Lung microvascular endothelial cell (primary cell): ENCODE measurements at places on chromosomes 1 and 21. TPM values are rescaled to one million over a fixed set of nuclear protein-coding genes. Genes with fewer than 3 reads are reported as not detected.

DNA sequence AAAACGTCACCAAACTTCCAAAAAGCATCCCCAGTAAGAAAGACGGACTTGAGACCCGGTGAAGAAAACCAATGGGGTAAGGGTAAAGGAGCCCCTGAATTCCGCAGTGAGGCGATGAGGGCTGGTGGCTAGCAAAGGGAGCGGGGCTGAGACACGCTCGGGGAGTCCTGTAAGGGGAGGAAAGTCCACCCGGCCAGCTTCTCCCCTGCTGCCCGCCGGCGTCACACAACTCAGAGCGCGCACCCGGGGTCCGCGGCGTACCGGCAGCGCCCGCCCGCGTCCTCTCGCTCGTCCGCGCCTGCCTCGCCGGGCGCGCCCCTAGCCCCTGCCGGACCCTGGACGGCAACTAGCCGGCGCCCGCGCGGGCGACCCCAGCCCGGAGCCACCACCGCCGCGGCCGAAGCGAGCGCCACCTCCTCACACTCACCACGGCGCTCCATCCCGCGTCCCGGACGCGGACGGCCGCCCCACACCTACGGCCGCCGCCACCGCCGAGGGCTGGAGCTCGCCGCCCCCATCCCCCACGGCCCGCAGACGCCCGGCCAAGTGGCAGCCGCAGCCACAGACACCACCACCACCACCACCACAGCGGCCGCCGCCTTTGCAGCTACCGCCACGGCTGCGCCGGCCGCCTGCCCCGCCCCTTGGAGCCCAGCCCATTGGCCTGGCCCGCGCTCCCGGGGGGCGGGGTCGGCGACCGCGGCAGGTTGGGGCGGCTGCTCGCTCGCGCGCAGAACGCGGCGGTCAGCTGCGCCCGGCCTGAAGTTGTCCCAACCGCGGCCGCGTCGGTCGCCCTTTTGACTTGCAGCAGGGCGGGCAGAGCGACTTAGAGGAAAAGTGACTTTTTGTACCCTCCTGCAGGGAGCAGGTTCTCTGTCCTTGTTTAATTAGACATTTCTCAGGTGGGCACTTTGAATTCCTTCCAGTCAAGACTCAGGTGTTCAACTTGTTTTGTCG is 10.0 kb upstream of the ARHGAP29 start:
- peak; percentile 90 for DNase-seq

DNA sequence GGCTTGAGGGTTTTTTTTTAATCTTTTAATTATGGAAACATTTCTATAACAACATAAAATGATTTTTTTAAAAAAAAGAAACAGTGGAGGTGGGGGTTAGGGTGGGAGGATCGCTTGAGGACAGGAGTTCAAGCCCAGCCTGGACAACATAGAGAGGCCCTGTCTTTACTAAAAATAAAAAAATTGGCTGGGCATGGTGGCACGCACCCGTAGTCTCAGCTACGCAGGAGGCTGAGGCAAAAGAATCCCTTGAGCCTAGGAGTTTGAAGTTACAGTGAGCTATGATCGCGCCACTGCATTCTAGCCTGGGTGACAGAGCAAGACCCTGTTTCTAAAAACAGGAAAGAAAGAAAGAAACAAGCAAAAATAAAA is 32.2 kb upstream of the RNF11 start:
- no peak for DNase-seq

DNA sequence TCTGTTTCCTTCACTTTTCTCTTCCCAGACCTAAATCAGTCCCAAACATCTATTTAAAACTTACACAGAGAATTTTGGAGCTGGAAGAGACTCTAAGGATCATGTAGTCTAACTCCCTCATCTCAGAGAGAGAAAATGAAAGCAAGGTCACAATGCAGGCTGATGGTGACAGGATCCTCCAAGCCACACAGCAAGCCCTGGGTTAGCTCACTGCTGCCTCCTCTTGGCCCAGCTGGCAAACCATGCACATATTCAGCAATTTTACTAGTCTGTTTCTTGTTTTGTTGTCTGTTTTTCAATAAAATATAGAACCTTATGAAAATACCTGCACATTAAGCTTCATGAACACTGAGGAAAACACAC is 27.7 kb upstream of the LY9 start:
- DNase-seq = peak; percentile 41

GRCh38 chr1:164623805-164624204 is 64.8 kb downstream of the PBX1 start:
- DNase-seq = no peak

DNA sequence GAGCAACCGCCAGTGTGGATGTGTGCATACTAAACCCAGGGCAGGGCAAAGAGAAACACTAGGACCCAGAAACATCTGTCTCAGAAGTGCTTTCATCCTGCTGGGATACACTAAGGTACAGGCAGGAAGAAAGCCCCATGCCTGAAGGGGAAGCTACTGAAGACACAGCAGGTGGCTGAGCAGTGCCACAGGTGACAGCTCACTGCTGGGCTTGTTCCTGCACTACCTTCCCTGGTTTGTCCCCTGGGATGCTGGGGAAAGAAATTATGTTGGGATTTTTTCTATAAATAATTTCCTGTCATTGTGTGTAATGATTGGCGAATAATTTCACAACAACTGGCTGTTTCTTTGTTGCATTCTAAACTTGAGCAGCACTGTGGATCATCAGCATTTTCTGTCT is 245.3 kb upstream of the RAB4A start:
- DNase-seq = no peak

- no peak for DNase-seq
Observed at GRCh38 chr1:3527774-3528173, 73.3 kb downstream of the ARHGEF16 start.

GRCh38 chr1:161305867-161306519 is 3.8 kb downstream of the MPZ start:
- peak; percentile 74 for DNase-seq

- DNase-seq = no peak
Observed at GRCh38 chr1:10530756-10531495, 56.2 kb downstream of the PEX14 start.

DNA sequence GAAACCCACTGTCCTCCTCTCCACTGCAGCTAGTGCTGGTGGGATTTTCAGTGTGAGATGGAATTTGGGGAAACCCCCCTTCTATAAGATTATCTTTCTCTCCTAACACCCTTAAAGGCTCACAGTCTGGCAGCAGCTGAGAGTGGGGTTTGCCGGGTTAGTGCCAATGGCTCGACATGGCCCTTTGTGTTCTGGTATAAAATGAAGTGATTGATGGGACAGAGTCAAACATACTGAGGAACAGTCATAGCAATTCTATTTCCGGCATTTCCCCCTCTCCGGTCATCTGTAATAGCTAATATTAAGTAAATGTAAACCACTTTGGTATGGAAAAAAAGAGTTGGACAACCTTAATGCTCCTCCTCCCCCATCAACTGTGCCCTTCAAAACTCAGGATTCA is 37.6 kb downstream of the TFF3 start:
- DNase-seq = peak; percentile 67

DNA sequence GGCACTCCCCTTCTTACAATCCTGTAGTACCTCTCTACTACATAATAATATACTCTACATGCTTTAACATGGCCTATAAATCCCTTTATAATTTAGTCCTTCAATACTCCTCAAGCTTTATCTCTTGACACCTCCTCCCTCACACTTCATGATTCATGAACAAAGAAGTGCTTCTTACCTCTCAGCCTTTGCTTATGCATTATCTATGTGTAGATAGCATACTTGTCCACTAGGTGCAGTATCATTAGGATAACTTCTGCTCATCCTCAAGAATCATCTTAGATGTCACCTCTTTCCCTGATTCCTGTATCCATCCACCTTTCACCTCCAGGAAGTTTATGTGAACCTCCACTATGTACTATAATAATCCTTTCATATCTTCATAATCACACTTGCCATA is 74.4 kb downstream of the COL24A1 start:
- DNase-seq = no peak

- no peak for DNase-seq
Observed at GRCh38 chr1:204520834-204521709, 4.9 kb downstream of the MDM4 start.

GRCh38 chr1:92481971-92482664 is 4.6 kb downstream of the GFI1 start:
- peak; percentile 38 for DNase-seq

- DNase-seq = peak; percentile 32
Observed at GRCh38 chr1:23742670-23743286, 493 bp upstream of the ELOA start.

- no peak for DNase-seq
Observed at GRCh38 chr1:63682936-63683335, 89.7 kb downstream of the PGM1 start.

DNA sequence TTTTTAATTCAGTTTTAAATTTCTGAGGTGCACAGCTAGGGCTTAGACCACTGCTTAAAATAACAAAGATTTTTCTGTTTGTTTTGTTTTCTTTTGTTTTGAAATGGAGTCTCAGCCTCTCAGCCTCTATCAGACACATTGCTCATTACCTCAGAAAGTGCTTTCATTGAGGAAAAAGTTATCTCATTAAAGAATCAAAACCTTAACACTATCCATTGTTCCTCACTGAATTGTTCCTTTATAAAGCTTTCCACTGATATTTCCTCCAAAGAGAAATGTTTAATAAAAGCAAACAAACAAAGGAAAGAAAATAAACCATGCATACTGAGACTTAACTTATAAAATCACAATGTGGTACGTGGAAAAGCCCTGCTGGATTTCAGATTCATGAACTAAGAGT is 63.8 kb downstream of the SIPA1L2 start:
- DNase-seq = no peak

GRCh38 chr1:235646463-235646862 is 3.1 kb downstream of the GNG4 start:
- DNase-seq = no peak

DNA sequence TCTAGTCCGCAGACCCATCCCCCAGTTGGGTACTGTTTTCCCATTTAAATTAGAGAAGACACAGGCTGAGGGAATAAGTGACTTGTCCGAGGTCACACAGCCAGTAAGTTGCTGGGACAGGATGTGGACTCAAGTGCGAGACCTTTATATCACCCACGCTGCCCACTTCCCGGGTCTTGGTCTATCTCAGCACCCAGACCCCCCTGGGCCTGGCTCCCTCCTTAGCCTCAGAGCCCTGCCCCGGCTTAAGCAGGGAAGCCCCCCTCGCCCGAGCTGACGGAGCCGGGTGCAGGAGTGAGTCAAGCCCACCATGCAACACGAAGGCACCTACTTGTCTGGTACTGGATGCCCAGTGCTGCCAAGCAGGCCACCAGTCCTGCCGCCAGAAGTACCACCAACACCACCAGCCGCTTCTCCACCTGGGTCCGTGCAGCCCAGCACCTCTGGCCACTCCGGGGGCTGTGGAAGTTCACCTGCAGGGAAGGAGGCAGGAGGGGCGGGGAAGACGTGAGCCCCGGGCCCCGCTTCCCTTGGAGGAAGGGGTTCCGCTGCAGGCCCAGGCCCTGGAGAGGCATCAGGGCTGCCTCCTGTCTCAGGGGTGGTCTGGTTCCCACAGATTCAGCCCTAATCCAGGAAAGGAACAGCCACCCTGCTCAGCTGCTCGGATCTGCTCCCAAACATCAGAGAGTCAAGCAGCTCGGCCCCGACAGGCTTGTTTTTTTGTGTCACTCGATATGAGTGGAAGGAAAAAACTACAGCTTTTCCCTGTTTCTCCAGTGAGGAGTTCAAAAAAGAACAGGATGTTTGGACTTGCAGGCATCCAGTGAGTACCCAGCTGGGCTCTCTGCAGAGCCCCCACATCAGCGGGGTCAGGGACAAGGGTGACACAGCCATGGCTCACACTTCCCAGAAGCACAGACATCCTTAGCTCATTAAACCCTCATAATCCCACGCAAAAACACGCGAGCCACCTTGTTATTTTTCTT is 11.1 kb downstream of the ECE1 start:
- DNase-seq = peak; percentile 84

DNA sequence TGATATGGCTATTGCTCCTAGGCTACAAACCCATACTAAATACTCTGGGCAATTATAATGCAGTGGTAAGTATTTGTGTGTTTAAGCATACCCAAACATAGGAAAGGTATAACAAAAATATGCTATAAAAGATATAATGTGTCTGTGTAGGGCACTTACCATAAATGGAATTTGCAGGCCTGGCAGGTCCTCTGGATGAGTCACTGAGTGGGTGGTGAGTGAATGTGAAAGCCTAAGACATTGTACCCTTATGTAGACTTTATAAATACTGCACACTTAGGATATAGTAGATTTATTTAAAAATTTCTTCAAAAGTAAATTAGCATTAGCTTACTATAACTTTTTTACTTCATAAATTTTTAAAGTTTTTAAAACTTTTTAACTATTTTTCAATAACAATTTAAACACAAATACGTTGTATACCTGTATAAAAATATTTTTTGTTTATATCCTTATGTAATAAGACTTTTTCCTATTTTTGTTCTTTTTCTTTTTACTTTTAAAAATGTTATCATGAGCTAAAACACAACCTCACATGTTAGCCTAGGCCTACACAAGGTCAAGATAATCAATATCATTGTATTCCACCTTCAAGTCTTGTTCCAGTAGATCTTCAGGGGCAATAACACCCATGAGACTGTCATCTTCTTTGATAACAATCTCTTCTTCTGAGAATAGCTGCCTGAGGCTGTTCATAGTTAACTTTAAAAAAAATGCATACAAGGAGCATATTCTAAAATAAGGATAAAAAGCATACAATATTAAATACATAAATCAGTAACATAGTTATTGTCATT is 306.3 kb upstream of the RGS18 start:
- no peak for DNase-seq

DNA sequence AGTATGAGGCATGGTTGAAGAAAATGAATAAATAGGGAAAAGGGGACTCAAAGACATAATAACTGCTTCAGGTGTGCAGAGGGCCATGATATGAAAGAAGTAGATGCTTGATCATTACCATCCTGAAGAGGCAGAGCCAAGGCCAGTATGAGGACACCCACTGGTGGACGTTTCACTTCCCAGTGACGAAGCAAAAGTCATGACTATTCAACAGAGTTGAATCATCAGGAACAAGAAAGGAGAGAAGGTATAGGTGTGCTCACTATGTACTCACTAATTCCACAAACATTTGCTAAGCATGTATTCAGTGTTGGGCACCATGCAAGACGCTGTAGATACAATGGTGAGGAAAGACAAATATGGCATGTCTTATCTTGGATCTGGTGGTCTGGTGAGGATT is 319.2 kb upstream of the RUNX1 start:
- no peak for DNase-seq

The IL20 gene
- total RNA-seq = not detected in 2 replicates

The TTC34 gene
- under 0.01 TPM in 2 replicates for total RNA-seq

The FAM72D gene
- 0.40 and 0.87 TPM in 2 replicates for total RNA-seq

The LCE3D gene
- total RNA-seq = not detected in 2 replicates

The SIK1 gene
- total RNA-seq = 0.65 and 4.0 TPM in 2 replicates

The OR2T33 gene
- total RNA-seq = not detected in 2 replicates

The HES3 gene
- not detected in 2 replicates for total RNA-seq

The B3GALT5 gene
- not detected in 2 replicates for total RNA-seq

The TMEM167B gene
- total RNA-seq = 16.6 and 22.6 TPM in 2 replicates

The LRIF1 gene
- total RNA-seq = 7.8 and 8.5 TPM in 2 replicates

The RNU1-2 gene
- under 0.01 and 5,258 TPM in 2 replicates for total RNA-seq

The PALMD gene
- 22.2 and 30.3 TPM in 2 replicates for total RNA-seq

The LCE1C gene
- total RNA-seq = not detected in 2 replicates
